Epithelial cell of alveolus of lung (primary cell): ENCODE measurements at places on chromosomes 1 and 21. TPM values are rescaled to one million over a fixed set of nuclear protein-coding genes. Genes with fewer than 3 reads are reported as not detected.

TFAP2E gene
- total RNA-seq, result 0.16 and 0.26 TPM in 2 replicates

OLFM3 gene
- total RNA-seq, result not detected in 2 replicates

TBX15 gene
- total RNA-seq, result 0.24 and 0.39 TPM in 2 replicates

SERPINC1 gene
- 0.13 TPM in 1 of 2 replicates, not detected in the other for total RNA-seq

C8B gene
- total RNA-seq, result not detected in 2 replicates

SPATA21 gene
- not detected in 2 replicates for total RNA-seq

RHD gene
- not detected in 2 replicates for total RNA-seq

UMODL1 gene
- not detected in 2 replicates for total RNA-seq

MYCL gene
- 0.32 and 0.52 TPM in 2 replicates for total RNA-seq

GNAT2 gene
- 0.32 TPM in 1 of 2 replicates, not detected in the other for total RNA-seq

OLFML3 gene
- total RNA-seq, result 97.4 and 98.5 TPM in 2 replicates

DNAI4 gene
- total RNA-seq, result 0.56 and 1.2 TPM in 2 replicates

CCDC27 gene
- total RNA-seq, result not detected in 2 replicates
